Stimulated activated CD8-positive, alpha-beta memory T cell treated with anti-CD3 and anti-CD28 coated beads, Interleukin-4, amount 100 ng/mL, for 1 hour (primary cell): ENCODE measurements at places on chromosomes 1 and 21.

- DNase-seq, result no peak
Measured at GRCh38 chr1:214327514-214327913, 46.6 kb downstream of the SMYD2 start.

GRCh38 chr1:209132736-209133467, 450.6 kb upstream of the CAMK1G start:
- no peak for DNase-seq

- DNase-seq, result no peak
Measured at GRCh38 chr1:24459551-24460266, 42.9 kb upstream of the RCAN3 start.

DNA sequence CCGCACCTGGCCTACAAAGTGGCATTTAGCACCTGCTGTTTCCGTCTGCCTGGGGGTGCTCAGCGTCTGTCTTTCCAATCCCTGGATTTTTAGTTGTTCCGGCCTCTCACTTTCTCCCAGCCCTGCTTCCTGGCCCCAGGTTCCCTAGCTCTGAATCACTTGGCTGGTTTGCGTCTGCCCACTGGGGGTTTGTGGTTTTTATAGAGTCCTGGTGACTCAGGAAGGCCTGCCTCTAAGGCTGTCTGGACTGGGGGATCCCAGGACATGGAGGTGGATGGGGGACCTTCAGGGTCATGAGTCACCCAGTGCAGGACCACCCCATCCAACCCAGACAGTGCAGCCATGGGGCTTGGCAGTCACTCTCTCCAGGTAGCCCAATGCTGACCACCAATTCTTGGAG, 53.5 kb downstream of the MRPL37 start:
- no peak for DNase-seq

- no peak for DNase-seq
Measured at GRCh38 chr1:162905174-162906158, 44.5 kb upstream of the CCDC190 start.

DNA sequence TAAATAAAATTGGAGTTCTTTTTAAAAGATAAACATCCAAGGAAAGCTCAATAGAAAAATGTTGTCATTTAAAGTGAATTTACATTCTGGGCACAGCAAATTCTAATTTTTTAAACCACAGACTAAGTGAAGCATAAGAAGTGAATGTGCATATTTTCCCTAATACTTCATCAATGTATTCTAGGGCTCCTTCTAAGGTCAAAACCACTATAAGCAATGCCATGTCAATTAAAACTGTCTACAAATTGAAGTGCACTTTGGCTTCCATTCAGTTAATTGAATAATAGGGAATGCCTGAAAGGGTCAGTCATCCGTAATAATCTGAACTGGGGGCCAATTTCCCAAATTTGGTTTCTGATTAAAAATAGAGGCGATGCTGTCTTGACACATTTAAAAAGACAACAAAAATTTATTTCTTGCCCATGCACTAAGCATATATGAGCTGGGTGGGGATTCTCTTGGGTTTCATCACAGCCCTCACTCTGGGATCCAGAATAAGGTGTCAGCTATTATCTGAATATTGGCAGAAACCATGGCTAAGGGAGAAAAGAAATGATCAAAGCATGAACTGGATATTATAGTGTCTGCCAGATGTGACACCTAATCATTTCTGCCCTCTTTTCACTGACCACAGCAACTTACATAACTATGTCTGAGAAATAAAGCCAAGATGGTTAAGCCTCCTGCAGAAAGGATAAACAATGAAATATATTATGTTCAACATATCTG, 660.6 kb upstream of the B3GALT2 start:
- no peak for DNase-seq

DNA sequence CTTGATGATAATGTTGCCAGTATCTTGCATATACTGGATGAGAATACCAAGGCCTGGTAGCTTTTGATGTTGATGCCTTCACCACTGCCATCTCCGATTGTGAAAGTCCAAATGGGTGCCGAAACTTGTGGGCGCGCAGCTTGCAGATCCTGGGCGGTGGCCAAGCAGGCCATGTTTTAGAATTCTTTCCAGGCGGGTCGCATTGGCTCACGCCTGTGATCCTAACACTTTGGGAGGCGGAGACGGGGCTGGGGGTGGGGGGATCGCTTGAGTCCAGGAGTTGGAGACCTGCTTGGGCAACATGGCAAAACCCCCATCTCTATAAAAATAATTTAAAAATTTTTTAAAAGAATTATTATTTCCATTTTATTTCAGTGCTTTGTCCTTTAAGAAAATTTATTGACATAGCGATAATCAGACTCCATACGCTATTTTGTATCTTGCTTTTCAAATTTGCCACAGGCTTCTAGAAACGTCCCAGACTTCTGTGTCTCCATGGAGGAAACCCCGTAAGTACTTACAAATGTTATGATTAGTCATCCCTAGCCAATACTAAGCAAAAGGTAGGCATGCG, 592 bp upstream of the ZNF326 start:
- no peak for DNase-seq

DNA sequence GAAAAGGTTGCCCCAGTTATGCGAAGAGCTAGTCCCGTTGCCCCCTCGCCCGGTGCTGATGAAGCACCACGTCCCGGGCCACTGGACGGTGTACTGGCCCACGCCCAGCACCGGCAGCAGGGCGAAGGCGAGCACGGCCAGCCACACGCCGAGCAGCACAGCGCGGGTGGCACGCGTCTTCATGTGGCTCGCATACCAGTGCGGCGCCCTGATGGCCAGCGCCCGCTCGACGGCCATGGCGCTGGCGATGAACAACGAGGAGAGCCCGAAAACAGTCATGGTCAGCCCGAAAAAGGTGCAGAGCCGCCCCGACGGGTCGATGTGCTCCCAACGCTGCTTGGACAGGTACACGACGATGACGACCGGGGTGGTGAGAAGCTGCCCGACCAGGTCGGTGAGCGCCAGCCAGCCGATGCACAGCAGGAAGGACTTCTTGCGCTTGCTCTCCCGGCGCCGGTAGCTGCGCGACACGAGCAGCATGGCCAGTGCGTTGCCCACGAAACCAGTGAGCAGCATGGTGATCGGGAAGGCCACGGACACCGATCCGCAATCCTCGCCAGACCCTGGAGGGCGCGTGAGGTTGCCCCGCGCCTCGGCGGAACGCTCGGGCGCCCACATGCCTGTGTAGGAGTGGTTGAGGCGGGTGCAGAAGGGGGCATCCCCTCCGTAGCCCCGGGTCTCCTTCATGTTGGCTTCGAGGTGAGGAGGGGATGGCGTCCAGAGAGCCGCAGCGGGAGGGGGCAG, 553 bp downstream of the PTGER3 start:
- no peak for DNase-seq

- DNase-seq, result no peak
Measured at GRCh38 chr1:119818181-119818580, 6.9 kb upstream of the REG4 start.

DNA sequence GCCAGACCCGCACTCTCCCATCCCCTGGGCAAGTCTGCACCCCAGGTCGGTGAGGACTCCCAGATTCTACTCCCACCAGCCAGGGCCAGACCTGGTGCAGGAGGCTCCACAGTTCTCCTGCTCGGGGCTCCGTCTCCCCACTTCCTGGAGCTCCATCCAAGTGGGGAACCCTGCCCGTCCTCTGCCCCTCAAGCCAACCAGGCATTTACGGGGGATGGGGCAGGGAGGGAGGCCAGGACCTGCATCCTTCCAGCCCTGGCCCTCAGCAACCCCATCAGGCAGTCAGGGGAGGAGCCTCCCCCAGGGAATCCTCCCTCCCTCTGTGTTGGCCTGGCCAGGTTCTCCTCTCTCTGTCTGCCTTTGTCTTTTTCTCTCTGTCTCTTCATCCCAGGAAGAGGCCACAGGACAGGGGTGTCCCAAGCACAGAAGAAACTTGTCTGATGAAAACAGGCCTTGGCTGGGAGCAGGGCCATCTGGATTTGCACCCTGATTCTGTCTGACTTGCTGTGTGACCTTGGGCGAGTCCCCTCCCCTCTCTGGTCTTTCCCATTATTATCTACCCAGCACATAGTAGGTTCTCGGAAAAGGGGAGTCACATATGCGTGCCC, 18.5 kb upstream of the EPHA2 start:
- DNase-seq, result no peak

DNA sequence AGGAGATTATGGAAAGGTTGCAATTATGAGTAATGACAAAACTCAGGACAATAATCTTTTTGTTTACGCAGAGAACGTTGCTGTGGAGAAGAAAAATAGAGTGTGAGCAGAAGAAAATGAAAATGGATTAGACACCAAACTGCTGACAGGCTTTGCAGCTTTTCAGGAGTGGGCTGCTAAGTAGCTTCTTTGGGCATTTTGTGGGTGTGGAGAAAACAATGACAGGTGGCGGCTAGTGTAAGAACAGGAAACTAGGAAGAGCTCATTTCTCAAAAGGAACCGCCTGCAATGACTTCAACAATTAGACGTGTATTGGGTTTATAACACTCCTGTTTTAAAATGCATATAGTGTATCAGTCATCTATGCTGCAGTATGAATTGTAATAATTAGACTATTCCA, 18.3 kb upstream of the PALMD start:
- DNase-seq, result no peak

DNA sequence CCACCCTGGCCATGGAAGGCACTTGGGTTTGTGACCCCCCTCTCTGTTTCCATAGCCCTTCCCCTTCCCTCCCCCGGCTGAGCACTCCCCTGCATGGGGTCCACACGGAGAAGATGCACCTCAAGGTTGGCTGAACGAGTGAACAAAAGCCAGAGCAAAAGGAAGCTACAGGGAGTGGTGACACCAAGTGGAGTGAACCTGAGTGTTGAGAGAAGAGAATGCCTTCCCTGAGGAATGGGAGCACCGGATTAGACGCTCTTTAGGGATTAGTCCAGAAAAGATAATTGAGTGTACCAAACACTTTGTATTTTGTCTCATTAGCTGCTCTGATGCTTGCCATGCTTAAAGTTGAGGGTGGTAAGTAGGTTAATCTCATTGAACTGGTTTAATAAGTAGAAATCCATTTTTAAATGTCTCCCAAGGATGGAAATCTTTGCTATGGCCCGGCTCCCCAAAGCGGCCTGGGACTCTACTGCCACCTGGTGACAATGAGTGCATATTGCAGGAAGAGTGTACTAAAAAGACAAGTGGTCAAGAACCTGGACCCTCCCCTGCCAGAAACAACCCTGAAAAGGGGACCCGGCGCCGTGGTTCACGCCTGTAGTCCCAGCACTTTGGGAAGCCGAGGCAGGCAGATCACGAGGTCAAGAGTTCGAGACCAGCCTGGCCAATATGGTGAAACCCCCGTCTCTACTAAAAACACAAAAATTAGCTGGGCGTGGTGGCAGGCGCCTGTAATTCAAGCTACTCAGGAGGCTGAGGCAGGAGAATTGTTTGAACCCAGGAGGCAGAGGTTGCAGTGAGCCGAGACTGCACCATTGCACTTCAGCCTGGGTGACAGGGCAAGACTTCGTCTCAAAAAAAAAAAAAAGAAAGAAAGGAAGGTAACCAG, 150.6 kb upstream of the ZC3H12A start:
- no peak for DNase-seq

DNA sequence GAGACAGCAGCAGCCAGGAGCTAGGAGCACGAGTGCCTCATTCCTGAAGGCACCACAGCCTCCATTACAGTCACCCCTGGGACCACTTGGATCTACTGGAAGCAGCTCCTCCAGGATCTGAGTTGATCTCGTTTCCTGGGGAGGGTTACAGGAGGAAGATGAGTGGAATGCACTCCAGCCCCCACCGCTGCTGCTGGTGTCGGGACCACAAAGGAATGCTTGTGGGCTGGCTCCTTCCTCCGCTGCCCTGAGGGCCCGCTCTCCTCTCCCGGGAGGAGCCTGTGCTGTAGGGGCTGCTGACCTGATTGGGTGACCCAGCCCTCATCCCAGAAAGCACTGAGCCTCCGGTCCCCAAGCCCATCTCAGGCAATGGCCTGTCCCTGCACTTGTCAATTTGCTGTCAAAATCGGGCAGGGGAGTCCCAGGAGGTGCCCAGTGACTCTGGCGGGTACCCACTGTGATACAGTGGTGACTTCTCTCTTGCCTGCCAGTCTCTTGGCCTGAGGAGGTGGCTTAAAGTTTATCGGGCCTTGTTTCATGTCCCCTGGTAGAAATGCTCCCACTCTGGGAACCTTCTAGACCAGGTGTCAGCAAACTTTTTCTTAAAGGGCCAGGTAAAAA, 23.1 kb downstream of the IL10RB start:
- no peak for DNase-seq

DNA sequence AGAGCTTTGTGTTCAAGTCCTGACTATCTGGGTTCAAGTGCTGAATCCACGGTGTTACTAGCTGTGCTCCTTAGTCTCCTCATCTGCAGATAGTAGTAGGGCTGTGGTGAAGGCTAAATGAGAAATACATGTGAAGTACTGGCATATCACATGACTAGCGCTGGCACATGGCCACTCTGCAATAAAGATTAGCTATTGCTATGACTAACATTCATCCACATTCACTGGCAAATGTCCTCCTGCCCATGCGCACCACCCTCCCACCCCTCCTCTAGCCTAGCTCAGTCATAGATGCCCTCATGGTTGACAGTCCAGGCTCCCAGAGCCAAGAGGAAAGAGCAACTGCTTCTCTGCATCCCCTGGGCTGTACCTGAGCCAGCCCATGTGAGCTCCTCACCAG, 8.5 kb upstream of the COL8A2 start:
- DNase-seq, result no peak

- DNase-seq, result no peak
Measured at GRCh38 chr1:228150461-228151179, 890 bp downstream of the GJC2 start.

- DNase-seq, result no peak
Measured at GRCh38 chr1:65267271-65267670, 42.1 kb upstream of the DNAJC6 start.
